Stimulated activated CD8-positive, alpha-beta memory T cell treated with anti-CD3 and anti-CD28 coated beads, Interleukin-15, amount 100 ng/mL, for 24 hours (primary cell): ENCODE measurements at places on chromosomes 4 and X.

- DNase-seq = no peak
Measured at GRCh38 chr4:6942238-6942800, 32.7 kb downstream of the TBC1D14 start.

DNA sequence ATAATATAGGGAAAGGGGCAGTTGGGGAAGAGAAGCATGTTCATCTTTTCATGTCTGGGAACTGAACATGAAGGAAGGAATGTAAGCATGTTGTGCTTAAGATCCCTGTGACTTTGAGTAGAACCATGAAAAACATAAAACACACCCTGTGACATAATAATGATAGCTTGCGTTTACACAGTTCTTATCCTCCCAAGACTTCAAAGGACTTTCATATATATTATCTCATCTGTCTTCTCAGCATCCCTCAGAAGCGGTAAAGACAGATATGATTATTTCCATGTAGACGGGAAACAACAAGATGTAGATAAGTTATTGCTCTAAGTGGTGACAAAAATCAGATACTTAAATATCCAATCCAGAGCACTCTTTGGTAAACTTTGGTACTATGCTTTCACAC lies 3.3 kb upstream of the SH3RF1 start:
- DNase-seq = no peak

- peak; percentile 19 for DNase-seq
Measured at GRCh38 chr4:1792832-1793495, at the start of gene FGFR3. FGFR3 (plus strand) TSS chr4:1793293; CDS start chr4:1793935, 642 bp downstream.

GRCh38 chr4:183766140-183766539 lies 107.0 kb downstream of the TRAPPC11 start:
- no peak for DNase-seq

- DNase-seq = no peak
Measured at GRCh38 chrX:11759172-11759460, 1.1 kb downstream of the MSL3 start.

DNA sequence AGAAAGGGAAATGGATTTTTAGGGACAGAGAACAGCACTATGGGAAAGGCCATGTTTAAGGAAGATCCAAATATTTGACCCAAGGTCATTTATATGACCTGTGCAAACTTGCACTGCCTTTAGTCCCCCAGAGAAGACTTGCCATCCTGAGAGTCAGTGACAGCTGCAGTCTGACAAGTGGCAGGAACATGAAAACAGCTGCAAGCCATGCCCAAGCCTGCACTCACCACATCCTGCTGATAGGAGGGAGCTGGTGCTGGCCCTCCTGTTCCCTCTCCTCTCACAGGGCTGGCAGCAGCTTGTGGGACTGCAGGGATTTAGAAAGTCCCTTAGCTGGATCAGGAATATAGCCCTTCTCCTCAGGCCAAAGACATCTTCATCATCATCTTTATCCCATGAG lies 187.7 kb downstream of the RAP1GDS1 start:
- no peak for DNase-seq

DNA sequence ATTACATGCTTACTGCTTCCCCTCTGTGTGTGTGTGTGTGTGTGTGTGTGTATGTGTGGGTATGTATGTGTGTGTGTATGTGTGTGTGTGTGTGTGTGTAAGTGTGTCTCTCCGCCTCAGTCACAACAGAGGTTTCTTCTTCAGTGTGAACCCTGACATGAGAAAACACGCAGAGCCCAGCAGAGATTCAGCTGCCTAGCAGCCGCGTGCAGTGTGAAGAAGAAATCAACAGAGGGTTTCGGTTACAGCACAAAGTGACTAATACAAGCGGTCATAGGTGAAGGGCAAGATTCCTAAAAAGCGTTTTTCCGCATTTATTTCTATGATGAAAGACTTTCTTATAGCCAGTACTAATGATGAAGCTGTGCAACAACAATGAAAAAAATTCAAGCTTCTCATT lies 55.3 kb upstream of the ZFP42 start:
- no peak for DNase-seq

DNA sequence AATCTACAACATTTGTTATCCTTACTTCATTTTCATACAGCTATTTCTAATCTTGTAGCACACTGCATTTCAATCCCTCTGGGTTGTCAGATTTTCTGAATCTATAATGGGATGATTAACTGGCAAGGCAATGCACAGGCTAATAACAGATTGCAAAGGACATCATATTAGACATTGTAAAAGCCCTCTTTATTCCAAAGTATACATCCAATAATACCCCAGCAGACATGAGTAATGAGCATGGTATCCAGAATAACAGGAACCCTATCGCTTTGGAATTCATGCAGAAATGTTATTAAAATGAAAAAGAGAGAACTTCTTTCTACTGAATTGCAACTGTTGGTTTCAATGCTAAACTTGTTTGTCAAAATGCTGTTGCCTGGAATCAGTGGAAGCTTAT lies 122.9 kb downstream of the C4orf33 start:
- no peak for DNase-seq

DNA sequence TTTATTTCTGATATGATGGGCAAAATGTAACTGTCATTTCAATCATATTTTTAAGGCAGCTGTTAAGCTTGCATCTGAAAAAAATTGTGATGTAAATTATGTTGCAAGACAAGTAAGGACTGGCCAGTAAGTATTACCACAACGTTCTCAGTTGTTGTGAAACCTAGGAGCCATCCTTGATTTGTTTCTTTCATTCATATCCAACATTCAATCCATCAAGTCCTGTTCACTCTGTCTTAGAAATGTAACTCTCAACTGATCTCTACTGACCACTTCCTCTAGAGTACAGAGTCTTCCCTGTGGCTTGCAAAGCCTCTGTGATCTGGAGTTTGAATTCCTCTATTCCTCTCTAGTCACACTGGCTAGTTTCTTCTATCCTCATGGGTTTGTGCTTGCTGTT lies 161.4 kb upstream of the MAD2L1 start:
- DNase-seq = no peak

GRCh38 chr4:183959319-183960045 lies 54.4 kb downstream of the STOX2 start:
- no peak for DNase-seq

GRCh38 chr4:170729236-170729635 lies 639.5 kb upstream of the AADAT start:
- DNase-seq = no peak

DNA sequence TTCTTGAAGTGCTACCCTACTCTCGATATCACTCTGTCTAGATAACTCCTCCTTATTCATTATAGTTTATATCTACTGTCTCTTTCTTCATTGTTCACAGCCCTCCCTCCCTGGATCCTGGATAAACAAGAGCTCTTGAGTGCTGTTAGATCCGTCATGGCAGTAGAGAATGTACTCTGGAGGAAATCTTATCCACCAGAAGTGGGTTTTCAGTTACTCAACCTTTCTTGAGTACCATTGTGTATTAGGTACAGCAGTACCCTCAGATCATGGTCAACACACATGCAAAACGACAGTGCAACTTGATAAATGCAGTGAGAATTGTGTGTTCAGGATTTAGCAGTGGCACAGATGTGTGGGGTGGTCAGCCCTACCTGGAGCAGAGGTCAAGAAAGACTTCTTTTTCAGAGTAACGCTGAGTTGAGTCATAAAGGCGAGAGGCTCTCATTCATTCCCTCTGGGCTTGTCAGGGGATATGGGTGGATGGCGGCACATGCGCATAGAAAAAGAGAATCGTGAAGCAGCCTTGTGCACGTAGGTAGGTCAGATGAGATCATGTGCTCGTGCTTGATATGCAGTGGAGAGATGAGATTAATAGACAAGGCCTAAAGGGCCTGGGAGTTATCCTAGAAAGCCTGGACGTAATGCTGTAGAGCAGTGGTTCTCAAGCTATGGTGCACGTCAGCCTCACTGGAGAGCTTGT lies 89.5 kb downstream of the SNX25 start:
- DNase-seq = no peak

GRCh38 chrX:153338836-153339235 lies 4.9 kb downstream of the ZNF275 start:
- DNase-seq = no peak

GRCh38 chrX:153766871-153767673 lies 3.0 kb downstream of the PLXNB3 start:
- no peak for DNase-seq

- DNase-seq = no peak
Measured at GRCh38 chrX:96425200-96425599, 259.4 kb upstream of the DIAPH2 start.
